Activated naive CD8-positive, alpha-beta T cell treated with anti-CD3 and anti-CD28 coated beads for 36 hours (primary cell): ENCODE measurements at places on chromosomes 1 and 21.

GRCh38 chr1:76868916-76869315, 1.6 kb downstream of the ST6GALNAC5 start:
- no peak for DNase-seq

DNA sequence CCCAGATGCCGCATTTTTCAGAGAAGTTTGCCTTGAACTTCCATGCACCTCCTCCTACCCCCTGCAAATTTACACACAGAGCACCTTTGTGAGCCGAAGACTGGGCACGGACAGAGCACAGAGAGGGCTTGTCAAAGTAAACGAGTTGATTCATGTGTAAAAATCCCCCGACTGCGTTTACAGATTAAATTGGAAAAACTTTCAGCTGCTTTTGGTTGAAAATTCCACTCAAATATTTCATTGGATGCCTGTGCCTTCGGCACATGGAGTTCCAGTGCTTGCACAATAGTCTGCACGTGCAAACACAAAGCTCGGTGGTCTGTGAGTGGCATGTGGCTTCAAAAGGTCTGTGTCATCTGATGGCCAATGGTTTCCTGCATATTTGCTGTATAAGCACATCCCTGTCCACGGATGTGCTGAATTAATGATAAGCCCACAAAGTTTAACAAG, 177.5 kb downstream of the SETD4 start:
- no peak for DNase-seq

DNA sequence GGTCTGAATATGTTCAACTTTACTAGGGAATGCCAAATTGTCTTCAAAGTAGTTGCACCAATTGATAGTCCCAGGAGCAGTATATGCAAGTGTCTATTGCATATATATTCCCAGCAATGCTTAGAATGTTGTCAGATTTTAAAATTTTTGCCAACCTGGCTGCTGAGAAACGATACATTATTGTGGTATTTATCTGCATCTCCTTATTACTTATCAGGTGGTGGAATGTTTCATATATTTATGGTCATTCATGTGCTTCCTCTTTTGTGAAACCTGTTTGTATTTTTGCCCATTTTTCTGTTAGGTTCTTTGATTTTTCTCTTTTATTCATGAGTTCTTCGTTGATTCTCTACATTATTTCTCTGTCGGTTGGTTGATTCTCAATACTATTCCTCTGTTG, 39.5 kb downstream of the COLGALT2 start:
- no peak for DNase-seq

DNA sequence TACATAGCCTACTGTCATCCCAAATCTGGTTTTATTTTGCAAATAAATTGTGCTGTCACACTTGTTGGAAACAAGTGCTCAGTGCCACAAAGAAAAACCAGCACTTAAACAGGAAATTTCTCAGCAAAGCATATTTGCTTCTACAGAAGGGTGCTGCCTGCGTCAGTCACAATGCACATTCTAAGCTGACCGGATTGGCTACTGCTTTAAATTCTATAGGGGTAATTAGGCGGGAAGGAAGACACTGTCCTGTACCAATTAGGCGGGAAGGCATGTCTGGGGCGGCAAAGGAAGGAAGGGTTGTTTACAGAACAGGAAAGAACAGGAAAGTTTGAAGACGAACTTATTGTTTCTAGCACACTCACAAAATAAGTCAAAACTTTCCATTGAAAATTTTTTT, 2.8 kb downstream of the IFI16 start:
- peak; percentile 69 for DNase-seq

- no peak for DNase-seq
These were observed 39.3 kb downstream of the NAV1 start for GRCh38 chr1:201578008-201578888.

GRCh38 chr1:111516005-111516535, 12.6 kb upstream of the ADORA3 start:
- DNase-seq = peak; percentile 41

GRCh38 chr1:223231011-223231572, 88.0 kb upstream of the TLR5 start:
- DNase-seq = no peak

DNA sequence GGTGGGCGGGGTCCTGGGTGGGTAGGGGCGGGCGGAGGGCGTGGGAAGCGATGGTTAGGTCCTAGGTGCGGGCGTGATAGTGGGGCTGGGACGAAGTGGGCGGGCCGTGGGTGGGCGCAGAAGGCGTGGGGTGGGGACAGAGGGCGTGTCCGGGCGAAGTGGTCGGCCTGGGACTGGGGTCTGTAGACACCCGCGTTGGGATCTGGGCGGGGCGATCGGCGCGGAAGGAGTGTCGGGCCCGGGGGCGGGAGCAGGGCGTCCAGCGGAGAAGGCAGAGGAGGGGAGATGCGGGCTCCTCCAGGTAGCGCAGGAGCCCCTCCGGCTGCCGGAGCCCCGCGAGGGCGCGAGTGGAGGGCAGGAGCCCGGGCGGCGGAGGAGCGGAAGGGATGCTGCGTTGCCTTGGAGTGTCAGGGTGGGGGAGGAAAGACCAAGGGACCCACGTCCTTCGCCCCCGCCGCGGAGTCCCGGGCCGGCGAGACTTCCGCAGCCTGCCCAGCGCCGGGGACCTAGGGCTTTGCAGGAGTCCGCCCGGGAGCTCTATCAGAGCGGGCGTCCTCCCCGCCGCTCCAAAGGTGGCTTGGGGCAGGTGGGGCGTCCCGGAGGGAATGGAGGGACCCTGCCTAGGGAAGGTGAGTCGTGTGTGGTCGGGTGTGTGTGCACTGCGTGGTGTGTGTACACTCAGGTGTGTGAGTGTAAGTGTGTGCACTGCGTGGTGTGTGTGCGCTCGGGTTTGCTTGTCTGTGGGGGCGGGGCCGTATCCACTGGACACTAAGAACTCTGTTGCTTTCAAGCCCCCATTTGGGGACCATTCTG, 27.0 kb upstream of the PRSS38 start:
- peak; percentile 76 for DNase-seq

DNA sequence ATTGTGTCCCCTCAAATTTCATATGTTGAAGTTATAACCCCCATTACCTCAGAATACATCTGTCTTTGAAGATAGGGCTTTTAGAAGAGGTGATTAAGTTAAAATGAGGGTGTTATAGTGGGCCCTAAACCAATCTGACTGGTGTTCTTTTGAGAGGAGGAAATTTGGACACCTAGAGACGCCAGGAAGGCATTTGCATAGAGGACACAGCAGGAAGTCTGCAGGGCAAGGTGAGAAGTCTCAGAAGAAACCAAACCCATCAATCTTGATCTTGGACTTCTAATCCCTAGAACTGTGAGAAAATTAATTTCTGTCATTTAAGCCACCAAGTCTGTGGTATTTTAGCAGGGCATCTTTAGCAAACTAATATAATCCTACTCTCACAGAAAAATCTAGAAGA, 13.0 kb downstream of the GOLPH3L start:
- DNase-seq = no peak

DNA sequence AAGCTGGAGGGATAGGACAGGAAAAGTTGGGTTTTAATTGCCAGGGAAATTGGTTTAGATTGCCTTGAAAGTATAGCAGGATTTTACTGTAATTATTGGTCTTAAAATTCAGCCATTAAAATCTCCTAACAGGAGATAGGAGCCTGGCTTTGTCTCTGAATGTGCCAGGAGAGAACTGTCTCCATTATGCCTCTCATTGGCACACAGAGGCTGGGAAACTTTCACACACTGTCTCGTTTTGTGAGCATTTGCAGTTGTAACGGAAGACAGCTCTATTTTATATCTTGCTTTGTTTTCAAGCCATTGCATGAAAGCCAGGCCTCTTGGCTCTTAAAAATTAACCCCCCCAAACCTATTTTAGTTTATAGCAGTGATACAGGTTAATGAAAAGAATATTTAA, 12.5 kb downstream of the DNAJC6 start:
- no peak for DNase-seq

- peak; percentile 1 for DNase-seq
These were observed 173.3 kb upstream of the FOXD3 start for GRCh38 chr1:63148825-63149645.

DNA sequence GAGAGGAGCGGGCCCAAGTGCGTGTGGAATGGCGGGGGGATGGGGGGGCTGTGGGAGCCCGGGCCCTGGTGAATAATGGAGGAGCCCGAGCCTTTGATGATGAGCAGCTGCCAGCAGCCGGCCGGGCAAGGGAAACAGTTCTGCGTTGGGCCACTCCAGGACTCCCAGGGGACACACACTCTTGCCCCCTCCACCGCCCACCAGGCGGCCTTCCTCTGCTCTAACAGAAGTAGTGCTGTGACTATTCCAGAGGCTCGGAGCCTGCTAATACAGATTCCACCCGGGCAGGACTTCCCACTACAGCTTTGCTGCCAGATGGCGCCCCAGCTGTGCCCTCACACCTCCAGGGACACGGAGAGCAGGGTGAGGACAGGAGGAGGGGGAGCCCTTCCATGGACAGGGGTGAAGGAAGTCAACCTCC, 48.2 kb upstream of the LRP8 start:
- no peak for DNase-seq

- DNase-seq = no peak
These were observed 20.2 kb downstream of the PCSK9 start for GRCh38 chr1:55059302-55060132.

DNA sequence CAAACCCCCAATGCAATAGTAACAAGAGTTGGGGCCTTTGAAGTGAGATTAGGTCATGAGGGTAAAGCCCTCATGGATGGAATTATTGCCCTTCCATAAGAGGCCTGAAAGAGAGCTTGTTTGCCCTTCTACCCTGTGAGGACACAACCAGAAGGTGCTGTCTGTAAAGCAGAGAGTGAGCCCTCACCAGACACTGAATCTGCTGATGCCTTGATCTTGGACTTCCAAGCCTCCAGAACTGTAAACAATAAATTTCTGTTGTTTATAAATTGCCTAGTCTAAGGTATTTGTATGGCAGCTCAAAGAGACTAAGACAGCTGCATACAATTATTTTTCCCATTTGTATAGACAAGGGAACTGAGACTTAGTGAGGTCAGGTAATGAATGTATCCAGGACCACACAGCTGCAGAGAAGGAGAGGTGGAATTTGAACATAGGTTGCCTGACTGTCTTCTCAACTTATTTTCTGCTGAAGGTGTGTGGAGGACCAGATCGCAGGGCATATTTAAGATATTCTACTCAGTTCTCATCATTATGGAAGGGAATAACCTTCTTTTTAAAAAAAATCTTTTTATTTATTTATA, 18.7 kb downstream of the IL23R start:
- DNase-seq = no peak

GRCh38 chr1:7595336-7595735, 175.8 kb upstream of the VAMP3 start:
- DNase-seq = no peak

- no peak for DNase-seq
These were observed 10.5 kb downstream of the SERINC2 start for GRCh38 chr1:31423418-31423947.

GRCh38 chr1:119727991-119728390, 16.3 kb downstream of the PHGDH start:
- DNase-seq = no peak

GRCh38 chr1:94180650-94181049, 56.7 kb downstream of the ARHGAP29 start:
- no peak for DNase-seq

DNA sequence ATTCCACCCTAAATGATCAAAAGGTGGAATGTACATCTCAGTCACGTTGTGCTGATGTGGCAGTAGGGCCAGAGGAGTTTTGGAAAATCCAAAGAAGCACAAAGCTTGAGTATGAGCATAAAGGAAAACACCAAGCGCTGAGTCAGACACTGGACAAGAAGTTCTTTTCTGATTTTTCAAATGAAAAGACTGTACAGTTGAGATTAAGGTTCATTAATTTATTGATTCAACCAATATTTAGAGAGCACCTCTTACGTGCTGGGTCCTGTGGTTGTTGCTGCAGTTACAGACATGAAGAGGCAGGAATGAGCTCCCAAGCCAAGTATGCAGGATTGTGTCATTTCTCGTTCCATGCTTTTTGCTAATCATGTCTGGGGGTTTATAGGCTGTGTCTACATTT, 28.9 kb upstream of the APP start:
- DNase-seq = no peak

DNA sequence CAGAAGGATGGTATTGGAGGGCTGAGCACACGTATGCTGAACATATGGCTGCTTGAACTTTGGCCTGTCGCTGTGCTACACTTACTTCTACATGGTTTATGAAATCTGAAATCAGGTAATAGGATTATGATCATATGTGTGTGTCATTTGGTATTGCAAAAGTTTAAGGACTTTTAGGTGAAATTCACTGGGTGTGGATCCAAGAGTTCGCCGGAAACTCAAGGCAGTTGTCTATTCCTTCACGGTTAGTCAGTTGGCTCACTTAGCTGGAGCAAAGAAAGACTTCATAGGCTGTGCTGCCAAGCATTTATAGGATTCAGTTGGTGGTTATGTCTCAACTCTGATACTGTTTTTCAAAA, 927 bp downstream of the UAP1 start:
- no peak for DNase-seq

GRCh38 chr1:2431103-2431502, 18.7 kb upstream of the PEX10 start:
- DNase-seq = no peak

- DNase-seq = no peak
These were observed 262.0 kb downstream of the TNR start for GRCh38 chr1:175481126-175482070.

DNA sequence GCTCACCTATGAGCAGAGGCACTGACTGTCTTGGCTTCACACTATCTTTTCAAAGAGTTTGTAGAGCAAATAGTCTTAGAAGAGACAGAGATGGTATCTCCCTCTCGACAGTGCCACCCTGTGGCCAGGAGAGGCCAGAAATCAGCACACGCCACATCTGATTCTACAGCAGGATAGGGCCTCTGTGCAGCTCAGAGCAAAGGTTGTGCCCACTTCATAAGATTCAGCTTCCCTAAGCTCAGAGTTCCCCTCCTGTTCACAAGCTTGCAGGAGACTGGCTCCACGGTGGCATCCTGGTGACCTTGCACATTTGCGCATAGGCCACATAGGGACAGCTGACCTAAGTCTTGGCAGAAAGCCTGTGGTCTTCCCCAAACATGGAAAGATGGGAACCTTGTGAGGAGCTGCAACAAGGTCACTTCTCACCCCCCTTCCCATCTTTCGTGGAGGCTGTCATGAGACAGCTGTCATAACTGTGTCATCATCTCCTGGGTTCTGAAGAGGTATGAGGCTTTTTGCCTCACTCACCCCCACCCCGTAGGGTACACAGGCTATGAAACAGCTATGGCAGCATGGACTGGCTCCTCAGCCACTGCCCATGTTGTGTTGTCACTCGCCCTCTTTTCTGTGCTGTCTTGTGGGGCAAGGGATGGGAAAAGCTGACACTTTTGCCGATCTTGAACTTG, 3.0 kb downstream of the ITLN2 start:
- peak; percentile 63 for DNase-seq

DNA sequence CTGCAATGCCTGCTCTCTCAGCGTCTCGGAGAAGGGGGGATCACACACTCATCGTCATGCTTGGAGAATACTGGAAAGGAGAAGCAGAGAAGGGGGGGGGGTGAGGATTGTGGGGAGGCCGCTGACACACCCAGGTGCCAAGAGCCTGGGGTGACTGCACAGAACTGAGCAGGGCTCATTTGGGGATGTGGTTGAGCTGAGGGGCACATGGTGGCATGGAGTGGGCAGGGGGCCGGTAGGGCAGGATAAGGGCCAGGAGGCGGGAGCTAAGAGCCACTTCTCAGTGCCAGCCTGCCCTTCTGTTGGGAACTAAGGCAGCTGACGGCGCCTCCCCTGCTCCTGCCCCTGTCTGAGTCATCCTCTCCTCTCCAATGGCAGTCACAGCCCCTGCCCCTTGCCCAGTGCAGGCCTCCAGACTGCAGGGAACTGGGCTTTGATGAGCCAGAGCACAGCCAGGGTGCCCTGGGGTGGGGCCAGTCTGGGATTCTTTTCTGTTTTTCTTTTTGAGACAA, 27.2 kb downstream of the MRPL37 start:
- DNase-seq = no peak
